H1 (cell line): ENCODE measurements at places on chromosomes 6 and 20. TPM values are rescaled to one million over a fixed set of nuclear protein-coding genes. Genes with fewer than 3 reads are reported as not detected.
A peak's percentile ranks its signal among the peaks of the same experiment; 100 is the strongest.

DNA sequence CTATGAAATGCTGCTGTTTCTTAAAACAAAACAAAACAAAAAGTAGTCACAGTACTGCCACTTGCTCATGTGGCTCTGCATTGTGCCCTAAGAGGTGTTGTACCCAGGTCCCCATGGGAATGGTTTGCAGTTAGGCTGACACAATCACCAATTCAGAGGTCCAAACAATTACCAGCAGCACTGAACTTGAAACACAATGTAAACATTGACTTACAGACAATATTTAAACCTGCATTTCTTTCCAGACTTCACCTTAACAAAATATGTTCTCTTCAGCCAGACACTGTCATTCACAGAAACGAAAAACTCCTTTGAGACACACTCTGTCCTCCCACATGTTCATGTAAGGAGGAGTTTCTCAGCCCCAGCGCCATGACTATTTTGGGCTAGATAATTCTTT, 206.8 kb upstream of the ARG1 start:
- DNase-seq = no peak
- no peaks in the 10 kb centered on the region for H3K36me3 ChIP-seq
- H3K27me3 ChIP-seq = no peaks in the 10 kb centered on the region
- H3K27ac ChIP-seq = no peak overlapping the region
- H3K4me3 ChIP-seq = no peak overlapping the region

DNA sequence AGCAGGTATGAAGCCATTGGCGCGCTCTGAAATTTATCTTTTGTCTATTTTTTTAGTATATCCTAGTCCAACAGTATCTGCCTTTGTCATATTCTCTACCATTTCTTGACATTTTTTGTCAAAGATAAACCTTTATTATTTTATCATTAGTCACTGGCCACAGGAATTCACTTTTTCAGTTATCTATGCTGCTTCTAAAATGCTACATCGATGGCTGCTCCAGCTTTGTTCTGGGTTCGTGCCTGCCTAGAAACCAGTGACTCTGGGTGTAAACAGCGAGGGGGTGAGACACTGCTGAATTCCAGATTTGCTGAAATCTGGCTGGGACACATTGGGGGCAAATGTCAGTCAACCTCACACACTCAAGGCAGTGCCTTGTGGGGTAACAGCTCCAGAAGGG, 193.4 kb downstream of the CDC5L start:
- no peak for DNase-seq
- H3K4me3 ChIP-seq = no peak overlapping the region
- no peaks in the 10 kb centered on the region for H3K36me3 ChIP-seq
- no peak overlapping the region for H3K27ac ChIP-seq

DNA sequence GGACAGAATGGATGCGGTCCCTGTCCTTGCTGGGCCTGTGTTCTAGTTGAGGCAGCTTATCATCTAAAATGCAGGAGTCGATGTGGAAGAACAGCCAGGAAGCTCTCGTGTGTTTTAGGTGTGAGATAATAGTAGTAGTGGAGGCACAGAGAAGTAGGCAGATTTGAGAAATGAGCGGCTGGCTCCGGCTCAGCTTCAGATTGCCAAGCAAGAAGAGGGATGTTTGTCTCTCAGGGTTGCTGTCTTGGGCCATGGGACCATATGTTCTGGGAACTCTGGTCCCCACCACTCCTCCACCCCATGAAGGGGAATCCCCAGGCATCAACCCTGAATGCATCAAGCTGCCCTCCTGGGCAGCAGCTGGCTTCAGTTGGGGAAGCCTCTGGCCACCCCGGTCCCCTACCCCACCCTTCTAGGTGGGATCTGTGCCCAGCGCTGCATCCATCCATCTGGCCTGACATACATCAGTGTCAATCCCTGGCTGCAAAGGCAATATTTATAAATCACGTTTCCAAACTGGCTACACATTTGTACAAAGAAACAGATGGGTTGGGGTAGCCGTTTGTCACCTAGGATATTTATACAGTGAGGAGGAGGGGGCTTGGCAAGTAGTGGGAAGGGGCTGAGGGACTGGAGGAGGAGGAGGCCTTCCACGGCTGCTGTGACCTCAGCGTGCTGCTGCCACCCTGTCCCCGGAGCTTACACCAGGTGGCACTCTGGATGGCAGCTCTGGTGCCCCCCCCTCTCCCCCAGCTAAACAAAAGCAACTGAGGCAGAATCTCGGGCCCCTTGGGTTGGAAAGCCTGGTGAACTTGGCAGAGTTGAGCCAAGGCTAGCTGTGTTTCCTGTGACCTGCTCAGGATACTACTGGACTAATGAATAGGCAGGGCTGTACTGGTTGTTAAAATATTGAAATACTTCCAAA, 64.4 kb downstream of the CD40 start:
- no peak overlapping the region for H3K27ac ChIP-seq
- no peak overlapping the region for H3K4me3 ChIP-seq

- H3K4me3 ChIP-seq = peak overlapping the region; percentile 73
- no peak overlapping the region for H3K27ac ChIP-seq
- no peak for DNase-seq
- H3K36me3 ChIP-seq = no peaks in the 10 kb centered on the region
- peaks cover 21% of the 10 kb centered on the region for H3K4me1 ChIP-seq
- no peaks in the 10 kb centered on the region for H3K27me3 ChIP-seq
Measured at GRCh38 chr6:44128020-44128917, 915 bp downstream of the TMEM63B start.

GRCh38 chr6:43940393-43941087, 170.5 kb downstream of the VEGFA start:
- no peaks in the 10 kb centered on the region for H3K36me3 ChIP-seq
- H3K4me1 ChIP-seq = no peaks in the 10 kb centered on the region
- no peak overlapping the region for H3K27ac ChIP-seq
- H3K4me3 ChIP-seq = no peak overlapping the region
- DNase-seq = no peak

DNA sequence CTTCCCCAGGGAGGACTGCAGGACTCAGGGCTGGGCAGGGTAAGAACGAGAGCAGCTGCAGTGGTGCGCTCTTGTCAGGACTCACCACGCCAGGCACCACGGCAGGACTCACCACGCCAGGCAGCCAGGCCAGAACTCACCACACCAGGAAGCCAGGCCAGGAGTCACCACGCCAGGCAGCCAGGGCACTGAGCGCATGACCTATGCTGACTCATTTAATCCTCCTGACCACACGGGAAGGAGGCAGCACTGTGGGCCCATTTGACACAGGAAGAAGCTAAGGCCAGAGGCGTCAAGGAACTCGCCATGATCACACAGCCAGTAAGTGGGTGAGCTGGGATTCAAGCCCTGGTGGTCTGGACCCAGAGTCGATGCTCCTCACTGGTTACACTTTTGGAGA, 189.3 kb downstream of the PREX1 start:
- H3K4me1 ChIP-seq = no peaks in the 10 kb centered on the region; the same call in none of the 2 replicates
- DNase-seq = no peak
- H3K36me3 ChIP-seq = no peaks in the 10 kb centered on the region

- no peak for DNase-seq
- H3K27me3 ChIP-seq = no peaks in the 10 kb centered on the region
Measured at GRCh38 chr20:63546256-63546955, 1.1 kb downstream of the SRMS start.

DNA sequence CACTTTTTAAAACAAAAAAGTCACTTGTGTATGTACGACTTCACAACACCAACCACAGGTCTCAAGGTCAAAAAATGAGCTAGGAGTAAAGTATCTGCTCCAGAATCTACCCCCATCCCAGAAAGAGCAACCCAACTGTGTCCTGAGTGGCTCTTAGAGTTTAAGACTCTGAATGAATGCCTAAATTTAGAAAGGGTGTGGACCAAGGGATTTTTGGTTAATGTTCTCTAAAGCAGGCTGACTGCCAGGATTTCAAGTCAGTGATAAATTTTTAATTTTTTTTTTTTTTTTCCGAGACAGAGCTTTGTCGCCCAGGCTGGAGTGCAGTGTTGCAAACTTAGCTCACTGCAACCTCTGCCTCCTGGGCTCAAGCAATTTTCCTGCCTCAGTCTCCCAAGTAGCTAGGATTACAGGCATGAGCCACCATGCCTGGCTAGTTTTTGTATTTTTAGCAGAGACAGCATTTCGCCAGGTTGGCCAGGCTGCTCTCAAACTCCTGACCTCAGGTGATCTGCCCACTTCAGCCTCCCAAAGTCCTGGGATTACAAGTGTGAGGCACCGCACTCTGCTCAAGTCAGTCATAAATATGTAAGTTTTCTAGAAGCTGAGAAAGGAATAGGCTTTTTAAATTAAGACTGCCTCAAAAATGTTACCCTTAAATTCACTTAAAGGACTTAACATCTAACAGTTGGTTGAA, 20.2 kb downstream of the STAU1 start:
- no peaks in the 10 kb centered on the region for H3K4me1 ChIP-seq
- H3K27ac ChIP-seq = no peak overlapping the region
- no peaks in the 10 kb centered on the region for H3K27me3 ChIP-seq
- peaks cover 8% of the 10 kb centered on the region for H3K36me3 ChIP-seq
- no peak overlapping the region for H3K4me3 ChIP-seq

DNA sequence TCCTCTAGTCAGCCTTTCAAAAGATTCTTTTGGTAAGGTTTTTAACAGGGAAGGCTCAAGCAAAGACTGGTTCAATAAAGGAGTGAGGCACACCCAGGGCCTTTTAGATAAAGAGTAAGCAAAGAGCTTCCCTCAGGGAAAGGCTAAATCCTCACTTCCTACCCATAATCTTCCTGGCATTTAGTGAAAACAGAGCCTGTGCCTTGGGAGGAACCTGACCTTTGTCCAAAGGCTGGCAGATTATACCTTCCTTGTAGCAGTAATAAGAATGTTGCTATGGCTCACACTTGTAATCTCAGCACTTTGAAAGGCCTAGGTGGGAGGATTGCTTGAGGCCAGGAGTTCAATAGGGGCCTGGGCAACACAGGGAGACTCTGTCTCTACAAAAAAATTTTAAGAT, 280.1 kb upstream of the PLCB4 start:
- no peaks in the 10 kb centered on the region for H3K27me3 ChIP-seq
- no peaks in the 10 kb centered on the region for H3K36me3 ChIP-seq
- no peak for DNase-seq
- no peak overlapping the region for H3K27ac ChIP-seq

- DNase-seq = no peak
- H3K27me3 ChIP-seq = no peaks in the 10 kb centered on the region
- peaks cover 6% of the 10 kb centered on the region; the same call in 1 of the 2 replicates for H3K4me1 ChIP-seq
- no peak overlapping the region for H3K27ac ChIP-seq
- H3K4me3 ChIP-seq = no peak overlapping the region
- H3K36me3 ChIP-seq = no peaks in the 10 kb centered on the region
Measured at GRCh38 chr6:17938901-17939300, 48.5 kb downstream of the KIF13A start.

DNA sequence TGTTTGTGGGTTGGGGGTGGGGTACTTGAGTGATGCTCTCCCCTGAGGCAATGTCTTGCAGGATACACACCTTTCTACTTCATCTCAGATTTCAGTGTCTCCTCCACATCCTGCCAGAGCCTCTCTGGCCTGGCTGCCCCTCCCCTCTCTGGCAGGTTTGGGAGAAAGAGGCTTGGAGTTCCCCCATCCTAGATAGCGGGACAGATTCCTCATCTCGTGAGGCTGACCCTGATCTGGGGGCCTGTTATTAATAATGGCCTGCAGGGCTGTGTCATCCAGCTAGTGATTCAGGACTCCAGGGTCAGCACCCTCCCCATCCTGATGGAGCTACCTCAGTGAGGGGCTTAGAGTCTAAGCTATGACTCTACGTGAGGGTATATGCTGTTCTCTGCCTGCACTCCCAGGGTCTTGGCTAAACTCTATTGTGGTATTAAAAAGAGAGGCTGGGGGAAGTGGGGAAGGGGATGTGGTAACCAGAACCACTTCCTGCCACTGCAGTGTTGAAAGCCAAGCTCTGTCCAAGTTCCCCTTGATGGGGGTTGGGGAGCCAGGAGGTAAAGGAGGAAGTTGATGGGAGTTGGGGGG, 3.7 kb upstream of the MMP9 start:
- H3K27ac ChIP-seq = no peak overlapping the region
- DNase-seq = no peak
- peaks cover 12% of the 10 kb centered on the region for H3K4me1 ChIP-seq
- no peaks in the 10 kb centered on the region for H3K36me3 ChIP-seq
- H3K27me3 ChIP-seq = no peaks in the 10 kb centered on the region

GRCh38 chr6:136024711-136025110, 173.2 kb downstream of the PDE7B start:
- no peak overlapping the region for H3K27ac ChIP-seq
- no peaks in the 10 kb centered on the region for H3K27me3 ChIP-seq
- H3K36me3 ChIP-seq = no peaks in the 10 kb centered on the region
- no peaks in the 10 kb centered on the region for H3K4me1 ChIP-seq
- no peak for DNase-seq

GRCh38 chr20:44204156-44204831, 6.3 kb downstream of the OSER1 start:
- H3K36me3 ChIP-seq = peaks cover 29% of the 10 kb centered on the region
- no peak for DNase-seq
- H3K4me3 ChIP-seq = no peak overlapping the region
- H3K27me3 ChIP-seq = no peaks in the 10 kb centered on the region
- H3K27ac ChIP-seq = no peak overlapping the region

The DDRGK1 gene
- total RNA-seq = 42.0 and 43.8 TPM in 2 replicates

The VNN1 gene
- total RNA-seq = not detected in 2 replicates

The ZBTB9 gene
- total RNA-seq = 20.2 and 25.0 TPM in 2 replicates

The ADTRP gene
- 0.45 TPM in 1 of 2 replicates, not detected in the other for total RNA-seq

The FILIP1 gene
- 5.0 and 5.7 TPM in 2 replicates for total RNA-seq

The FAM184A gene
- total RNA-seq = 11.3 and 12.1 TPM in 2 replicates

The HLA-A gene
- total RNA-seq = 221 and 226 TPM in 2 replicates
